ENCODE measurements at places on chromosomes 16 and 17.

DNA sequence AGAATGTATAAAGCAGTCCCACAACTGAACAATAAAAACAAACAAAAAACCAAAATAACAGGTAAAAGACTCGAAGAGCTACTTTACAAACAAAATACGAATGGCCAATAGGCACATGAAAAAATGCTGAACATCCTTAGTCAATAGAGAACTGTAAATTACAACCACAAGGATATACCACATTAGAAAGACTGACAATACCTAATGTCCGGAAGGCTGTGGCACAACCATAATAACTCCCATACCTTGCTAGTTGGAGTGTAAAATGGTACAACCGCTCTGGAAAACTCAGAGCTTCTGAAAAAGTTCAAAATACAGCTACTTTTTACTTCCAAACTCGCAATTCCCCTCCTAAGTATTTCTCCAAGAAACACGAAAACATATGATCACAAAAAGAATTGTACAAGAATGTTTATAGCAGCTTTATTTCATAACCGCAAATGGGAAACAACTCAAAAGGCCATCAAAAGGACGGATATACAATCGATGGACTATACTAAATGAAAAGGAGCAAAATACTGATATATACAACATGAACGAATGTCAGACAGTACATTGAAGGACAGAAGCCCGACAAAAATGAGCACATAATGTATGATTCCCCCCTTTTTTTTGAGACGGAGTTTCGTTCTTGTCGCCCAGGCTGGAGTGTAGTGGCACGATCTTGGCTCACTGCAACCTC lies 2.3 kb downstream of the TP53 start:
- no peak for DNase-seq

DNA sequence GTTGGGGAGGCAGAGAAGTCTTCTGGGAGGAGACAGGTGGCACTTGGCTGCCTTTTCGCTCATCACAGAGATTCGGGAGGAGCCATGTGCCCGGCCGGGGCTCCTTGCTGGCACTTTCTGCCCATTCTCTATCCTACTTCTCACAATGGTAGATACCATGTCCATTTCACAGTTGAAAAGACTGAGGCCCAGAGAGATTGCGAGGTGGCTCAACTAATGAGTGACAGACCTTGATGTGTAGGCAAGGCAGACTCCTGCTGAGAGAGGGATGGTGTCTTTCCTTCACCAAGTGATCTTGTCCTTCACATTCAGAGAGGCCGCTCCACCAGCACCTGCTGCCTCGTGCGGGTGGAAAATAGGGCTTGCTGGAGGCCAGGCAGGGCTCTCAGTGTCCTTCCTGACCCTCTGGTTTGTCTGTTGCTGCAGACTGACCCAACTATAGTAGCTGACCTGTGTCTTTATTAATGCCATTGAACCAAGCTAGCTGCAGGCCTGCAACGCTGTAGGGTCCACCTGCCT lies 42.1 kb downstream of the MPRIP start:
- no peak for DNase-seq

DNA sequence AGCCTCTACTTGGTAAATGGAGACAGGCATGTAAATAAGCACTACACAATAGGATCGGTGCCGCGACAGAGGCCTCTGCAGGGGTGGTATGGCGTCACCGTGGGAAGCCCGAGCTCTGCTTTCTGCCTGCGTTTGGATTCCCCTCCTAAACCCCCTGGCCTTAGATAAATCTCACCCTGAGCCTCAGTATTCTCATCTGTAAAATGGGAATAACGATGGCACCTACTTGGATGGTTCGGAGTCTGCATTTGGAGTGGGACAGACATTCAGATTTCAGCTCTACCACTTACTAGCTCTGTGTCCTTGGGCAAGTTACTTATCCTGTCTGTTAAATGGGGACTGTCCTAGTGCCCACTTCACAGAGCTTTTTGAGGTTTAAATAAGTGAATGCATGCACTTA lies 42.8 kb upstream of the TNRC6A start:
- no peak for DNase-seq

DNA sequence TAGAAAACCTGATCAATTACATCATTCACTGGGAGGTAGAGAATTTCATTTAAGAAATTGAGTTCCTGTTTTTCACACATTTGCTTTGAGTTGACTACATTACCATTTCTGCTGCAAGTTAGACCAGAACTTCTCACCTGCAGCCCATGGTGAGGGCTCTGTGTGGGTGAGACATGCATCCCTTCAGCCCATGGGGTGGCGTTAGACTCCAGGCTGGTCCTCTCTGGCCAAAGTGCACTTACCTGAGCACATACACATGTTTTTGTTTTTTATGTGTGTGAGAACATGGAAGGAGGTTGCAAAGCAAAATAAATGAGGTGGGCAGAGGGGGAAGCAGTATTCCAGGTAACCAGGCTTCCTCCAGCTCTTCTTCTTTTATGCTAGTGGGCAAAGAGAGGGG lies 470.2 kb downstream of the PMP22 start:
- DNase-seq: no peak

- no peak for DNase-seq
Measured at GRCh38 chr17:282912-283882, 69.4 kb downstream of the RPH3AL start.

- DNase-seq: no peak
Measured at GRCh38 chr16:86193528-86194193, 294.7 kb downstream of the IRF8 start.

DNA sequence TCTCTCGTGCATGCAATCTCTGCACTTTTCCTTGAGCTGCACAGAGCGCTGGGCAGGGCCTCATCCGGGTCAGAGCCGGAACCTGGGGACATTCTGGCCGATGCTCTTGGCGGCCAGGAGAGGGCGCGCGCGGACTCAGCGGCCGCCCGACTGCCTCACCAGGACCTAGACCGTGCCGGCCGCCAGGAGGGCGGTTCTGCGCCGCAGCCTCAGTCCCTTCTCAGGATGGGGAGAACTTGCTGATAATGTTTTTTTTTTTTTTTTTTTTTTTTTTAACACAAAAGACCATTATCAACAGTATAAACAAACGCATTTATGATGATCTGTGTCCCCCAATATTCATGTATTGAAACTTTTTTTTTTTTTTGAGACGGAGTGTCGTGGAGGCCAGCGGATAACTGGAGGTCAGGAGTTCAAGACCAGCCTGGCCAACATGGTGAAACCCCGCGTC lies 8.1 kb upstream of the FLYWCH2 start:
- peak; percentile 71 for DNase-seq

GRCh38 chr16:389352-389751 lies 7.6 kb upstream of the PGAP6 start:
- DNase-seq: no peak

- no peak for DNase-seq
Measured at GRCh38 chr17:3914312-3914670, 2.0 kb downstream of the P2RX1 start.

DNA sequence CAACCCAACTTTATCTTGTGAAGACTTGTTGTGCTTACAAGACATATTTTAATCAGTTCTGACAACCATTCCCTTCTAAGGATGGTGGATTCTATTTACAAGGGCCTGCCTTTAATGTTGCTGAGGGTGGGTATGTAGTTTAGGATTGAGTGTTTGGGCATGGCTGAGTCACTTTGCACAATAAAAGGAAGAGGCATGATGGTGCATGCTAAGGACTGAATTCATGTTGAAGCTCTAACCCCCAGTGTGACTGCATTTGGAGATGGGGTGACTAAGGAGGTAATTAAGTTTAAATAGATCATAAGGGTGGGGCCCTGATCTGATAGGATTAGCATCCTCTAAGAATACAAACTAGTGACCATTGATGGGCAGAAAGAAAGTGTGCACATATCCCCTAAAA lies 196.1 kb upstream of the HS3ST3A1 start:
- no peak for DNase-seq

- no peak for DNase-seq
Measured at GRCh38 chr17:74775409-74776043, 619 bp downstream of the NAT9 start.

- DNase-seq: no peak
Measured at GRCh38 chr17:4594931-4595684, 10.8 kb downstream of the SMTNL2 start.

GRCh38 chr17:787641-788221 lies 5.6 kb downstream of the MRM3 start:
- no peak for DNase-seq

- DNase-seq: peak; percentile 99
Measured at GRCh38 chr16:74666425-74667254, at the start of gene RFWD3. RFWD3 (minus strand) TSS chr16:74666877; CDS start chr16:74661449, 5,428 bp downstream.

DNA sequence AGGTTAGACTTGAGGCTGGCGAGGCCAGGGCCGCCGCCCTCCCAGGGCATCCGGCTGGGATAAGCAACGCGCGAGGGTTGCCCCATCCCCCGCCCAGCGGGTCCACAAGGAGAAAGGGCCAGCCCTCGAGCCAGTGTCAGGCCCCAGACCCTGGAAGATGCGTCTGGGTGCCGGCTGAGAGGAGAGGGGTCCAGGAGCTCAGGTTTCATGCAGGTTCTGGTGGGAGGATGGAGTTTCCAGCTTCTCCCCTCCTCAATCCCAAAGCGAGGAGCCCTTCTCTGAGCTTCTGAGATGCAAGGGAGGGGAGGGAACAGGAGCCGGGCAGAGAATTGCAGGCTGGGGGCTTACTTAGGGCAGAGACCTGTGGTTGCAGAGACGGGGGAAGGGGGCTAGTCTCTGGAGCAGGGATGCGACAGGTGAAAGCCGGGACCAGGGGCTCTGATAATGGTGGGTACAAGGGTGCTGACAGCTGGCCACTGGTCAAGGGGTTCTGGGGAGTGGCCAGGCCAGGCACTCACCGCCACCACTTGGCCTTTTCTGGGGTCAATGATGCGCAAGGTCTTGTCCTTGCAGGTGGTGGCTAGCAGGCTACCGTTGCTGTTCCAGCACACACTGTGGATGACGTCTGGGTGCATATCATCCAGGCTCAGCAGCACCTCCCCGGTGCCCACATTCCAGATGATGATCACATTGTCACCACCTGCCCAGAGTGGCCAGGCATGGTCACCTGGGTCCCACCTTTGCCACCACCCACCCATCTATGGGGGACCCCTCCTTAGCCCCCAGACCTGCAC lies 4.2 kb downstream of the CORO6 start:
- no peak for DNase-seq

DNA sequence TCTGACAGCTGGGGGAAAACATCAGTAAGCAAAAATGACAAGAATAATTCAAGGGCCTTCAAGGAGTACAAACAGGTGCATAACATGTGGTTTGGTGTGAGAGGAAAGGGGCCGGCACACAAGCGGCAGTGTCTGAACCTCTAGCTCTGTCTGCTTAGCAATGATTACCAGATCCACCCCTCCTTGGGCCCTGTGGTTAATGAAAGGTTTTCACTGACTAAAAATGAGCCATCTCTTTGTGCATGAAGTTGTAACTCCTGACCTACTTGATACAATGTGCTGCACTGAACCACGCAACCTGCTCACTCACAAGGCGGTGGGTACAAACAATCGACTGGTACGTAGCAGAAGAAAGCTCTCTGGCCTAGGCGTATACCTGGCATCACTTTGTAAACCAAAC lies 15.1 kb downstream of the FAM117A start:
- no peak for DNase-seq

DNA sequence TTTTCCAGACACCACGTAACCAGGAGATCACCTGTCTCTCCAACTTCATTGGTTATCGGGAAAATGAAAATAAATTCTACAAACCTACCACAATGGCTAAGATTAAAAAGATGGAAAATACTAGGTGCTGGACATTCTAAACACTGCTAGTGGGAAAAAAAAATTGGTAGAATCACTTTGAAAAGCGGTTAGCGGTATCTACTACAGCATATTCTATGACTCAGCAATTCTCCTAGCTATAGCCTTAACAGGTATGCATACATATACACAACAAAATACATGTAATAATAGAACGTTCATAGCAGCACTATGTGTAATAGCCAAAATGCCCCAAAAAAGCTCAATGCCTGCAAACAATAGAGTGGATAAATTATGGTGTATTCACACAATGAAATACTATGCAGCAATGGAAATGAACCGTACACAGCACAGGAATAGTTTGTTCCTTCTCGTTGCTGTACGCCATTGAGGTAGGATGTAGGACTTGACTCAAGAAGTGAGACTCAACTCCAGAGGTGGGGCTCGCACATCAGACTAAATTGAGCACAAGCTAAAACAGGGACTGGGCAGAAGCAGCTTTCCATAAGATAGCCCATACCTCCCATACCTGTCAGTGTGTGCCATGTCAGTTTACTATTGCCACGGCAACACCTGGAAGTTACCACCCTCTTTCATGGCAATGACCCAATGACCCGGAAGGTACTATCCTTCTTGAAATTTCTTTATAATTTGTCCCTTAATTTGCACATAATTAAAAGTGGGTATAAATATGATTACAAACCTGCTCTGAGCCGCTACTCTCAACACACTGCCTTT lies 44.8 kb downstream of the RNF157 start:
- DNase-seq: no peak

DNA sequence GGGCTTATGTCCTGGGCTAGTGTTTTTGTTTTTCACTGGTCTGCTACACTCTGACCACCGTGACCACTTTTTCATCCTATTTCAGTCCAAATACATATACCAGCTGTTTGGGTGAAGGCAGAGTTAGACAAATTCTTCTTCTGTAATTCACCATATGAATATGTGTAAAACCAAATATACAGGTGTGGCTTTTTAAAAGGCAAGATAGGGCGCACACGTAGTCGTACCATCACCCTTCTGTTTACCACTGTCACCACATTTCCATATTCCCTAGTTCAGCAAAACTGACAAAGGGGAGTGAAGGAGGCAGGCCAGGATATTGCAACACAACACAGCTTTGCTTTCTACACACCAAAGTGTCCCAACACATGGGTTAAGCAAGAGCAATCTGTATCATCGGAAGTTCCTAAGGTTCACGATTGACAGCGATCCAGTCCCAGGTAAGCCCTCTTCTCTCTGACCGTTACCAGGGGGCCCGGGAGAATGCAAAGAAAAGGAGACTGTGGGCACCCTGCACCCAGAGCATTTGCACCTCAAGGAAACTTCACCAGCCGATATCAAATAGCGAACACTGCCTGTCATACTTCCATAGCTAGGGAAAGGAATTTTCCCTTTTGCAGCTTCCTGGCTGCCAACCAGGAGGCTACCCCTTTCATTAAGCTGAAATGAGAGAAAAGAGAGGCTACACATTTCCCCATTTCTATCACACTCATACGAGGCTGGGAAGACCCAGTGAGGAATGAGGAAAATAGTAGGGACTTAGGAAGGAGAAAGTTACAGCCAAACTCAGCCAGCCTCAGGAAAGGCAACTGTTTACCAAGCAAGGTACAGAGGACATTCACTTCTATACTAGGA lies 23.1 kb downstream of the CREBBP start:
- DNase-seq: no peak

DNA sequence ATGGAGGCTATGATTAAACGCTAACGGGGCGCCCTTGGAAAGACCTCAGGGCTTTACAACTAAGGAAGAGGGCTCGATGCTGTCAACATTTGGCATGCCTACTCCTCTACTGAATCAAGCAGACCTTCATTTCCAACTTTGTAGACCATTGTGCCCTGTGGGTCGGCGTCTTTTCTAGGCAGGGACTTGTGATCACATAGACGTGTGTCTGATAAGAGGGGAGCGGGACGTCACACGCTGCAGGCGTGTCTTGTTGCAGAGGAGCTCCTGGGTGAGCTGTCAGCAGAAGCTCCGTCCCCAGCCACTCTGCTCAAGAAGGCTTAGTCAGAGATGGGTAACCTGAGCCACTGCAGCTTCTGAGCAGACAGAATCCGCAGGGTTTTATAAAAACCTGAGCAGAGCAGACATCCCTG lies 2.8 kb downstream of the MAPK8IP3 start:
- DNase-seq: no peak

Measured in fibroblast of upper back skin (primary cell).